Spinal cord (tissue), 10 donors: ENCODE measurements at places on chromosomes 2 and 18.

GRCh38 chr2:224688997-224689396, 27.2 kb downstream of the CCDC195 start:
- DNase-seq = no peak

GRCh38 chr18:32078845-32079244, 12.8 kb upstream of the RNF138 start:
- no peak for DNase-seq

DNA sequence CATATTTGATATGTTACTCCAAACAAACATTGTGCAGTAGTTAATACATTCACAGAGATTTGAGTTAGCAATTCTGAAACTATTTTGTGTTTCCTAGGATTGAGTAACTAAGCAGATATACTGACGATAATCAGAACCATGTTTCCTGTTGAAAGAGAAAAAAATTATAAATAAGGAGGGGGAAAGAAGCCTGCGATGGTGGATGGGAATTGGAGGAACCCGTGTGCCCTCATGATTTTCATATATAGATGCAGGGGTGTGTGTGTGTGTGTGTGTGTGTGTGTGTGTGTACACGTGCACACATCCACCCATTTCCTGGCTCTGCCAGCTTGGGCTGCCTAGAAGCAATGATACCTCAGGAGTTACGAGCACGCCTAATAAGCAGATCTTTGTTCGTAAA, 56.9 kb downstream of the LPIN2 start:
- DNase-seq = no peak

DNA sequence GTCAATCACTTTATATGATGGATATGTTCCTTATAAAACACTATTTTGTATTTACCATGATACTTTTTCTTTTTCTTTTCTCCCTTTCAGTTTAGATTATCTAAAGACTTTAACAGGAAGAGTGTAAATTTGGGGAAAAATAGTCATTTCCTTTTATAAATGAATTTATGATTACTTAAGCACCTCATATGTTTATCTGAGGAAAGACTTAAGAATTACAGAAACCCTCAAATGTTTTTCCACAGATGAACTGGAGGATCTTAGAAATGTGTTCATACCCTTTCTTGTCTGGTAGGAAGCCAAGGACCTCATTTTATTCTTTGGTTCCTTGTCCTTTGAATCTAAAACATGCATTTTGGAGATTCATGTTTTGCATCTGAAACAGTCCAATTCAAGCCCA, 36.7 kb downstream of the MAPRE2 start:
- no peak for DNase-seq

DNA sequence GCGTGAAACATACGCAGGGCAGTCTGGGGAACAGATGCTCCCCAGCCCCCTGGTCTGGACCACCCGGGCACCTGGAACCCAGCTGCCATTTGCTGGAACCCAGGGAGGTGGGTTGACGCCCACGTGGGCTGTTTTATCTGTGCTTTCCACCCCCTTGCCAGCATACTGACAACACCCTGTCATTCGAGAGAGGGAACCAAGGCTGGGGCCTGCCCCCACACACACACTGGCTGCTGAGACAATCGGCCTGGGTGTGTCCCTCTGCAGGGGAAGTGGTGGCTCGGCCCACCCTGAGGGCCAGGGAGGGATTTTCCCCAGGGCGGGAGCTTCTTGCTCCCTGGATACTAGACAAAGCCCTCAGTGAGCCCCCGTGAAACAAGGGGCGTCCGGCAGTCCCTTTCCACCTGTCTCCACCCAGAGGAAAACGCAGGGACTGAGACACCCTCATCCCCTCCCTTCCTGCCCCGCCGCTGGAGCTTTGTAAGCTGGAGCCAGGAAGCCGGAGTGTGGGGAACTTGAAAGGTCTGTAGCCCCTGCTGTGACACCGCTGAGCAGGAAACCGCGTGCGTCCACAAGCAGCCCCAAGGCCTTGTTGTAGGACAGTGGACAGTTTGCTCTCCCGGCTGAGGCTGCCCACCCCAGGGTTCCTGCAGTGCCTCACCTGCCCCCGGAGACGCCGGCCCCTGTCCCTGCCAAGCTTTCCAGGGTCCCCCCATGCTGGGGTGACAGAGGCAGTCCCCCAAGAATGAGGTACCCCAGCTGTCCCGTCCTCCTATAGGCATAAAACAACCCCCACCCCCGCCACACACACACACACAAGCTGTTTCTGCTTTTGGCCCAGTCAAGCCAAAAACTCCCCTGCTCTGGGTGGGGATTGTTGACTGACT, 14.1 kb upstream of the KLF11 start:
- no peak for DNase-seq

DNA sequence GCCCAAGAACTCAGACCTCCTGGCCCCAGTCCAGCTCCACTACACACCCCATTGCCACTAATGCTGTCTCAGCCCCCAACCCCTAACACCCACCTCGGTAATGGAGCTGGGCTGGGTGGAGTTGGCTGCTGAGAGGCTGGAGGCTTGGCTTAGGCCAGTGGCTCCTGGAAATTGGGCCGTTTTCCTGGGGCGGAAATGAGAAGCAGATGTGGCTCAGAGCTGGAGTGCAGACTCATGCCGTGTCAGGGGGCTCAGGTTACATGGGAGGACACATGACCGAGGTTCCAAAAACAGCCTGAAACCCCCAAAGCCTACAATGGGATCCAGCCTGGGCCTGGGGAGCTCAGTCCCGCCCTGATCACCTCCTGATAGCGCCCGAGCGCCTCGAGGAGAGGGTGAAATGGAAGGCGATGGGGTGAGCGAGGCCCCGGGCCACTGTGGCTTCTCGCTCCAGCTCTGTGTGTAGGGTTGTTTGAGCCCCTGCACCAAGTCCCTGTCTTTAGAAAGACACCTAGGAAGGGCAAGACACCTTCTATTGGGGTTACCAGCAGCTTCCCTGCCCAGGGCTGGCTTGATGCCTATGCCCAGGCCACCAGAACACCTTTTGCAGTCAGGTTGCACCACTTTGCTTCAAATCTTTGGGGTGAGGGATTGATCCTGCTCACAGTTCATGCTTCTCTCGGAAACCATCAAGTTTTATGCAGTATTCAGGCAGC, 175.7 kb upstream of the HAAO start:
- no peak for DNase-seq

GRCh38 chr2:191728750-191729624, 51.1 kb downstream of the NABP1 start:
- DNase-seq = peak; percentile 57

DNA sequence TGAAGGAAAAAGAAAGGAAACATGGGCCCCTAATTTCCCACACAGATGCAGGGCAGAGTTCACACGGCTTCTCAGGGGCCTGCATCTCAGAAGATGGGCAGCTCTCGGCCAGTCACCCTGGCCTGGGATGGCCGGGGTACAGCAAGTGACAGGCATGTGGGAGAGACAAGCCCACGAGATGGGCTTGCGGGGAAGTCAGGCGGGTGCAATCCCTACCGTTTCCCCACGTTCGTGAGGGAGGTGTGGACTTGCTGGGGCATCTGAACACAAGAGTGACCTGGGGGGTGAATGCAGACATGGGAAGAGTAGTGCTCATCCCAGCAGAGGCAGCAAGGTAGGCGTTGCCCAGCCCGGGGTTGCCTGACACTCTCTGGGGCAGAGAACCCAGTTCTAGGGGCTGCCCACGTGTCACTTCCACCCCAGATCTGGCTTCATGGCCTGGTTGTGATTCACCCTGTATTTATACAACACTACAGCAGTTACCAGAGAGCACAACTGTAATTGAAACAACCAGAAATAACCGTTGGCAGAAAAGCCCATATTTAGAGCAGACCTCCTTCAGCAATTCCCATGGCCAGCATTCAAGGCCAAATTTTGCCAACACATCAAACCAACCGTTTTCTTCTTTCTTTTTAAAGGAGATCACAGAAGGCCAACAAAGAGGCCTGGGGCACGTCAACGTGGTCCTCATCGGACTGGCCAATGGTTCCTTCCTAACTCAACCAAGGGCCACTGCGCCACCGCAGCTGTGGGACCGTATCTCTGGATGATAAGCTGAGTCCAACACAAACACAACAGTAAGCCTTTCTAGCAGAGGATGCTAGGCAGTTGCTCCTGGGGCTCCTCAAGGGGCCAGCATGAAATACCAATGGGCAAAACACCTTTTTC, 58.4 kb downstream of the PARD6G start:
- DNase-seq = no peak

DNA sequence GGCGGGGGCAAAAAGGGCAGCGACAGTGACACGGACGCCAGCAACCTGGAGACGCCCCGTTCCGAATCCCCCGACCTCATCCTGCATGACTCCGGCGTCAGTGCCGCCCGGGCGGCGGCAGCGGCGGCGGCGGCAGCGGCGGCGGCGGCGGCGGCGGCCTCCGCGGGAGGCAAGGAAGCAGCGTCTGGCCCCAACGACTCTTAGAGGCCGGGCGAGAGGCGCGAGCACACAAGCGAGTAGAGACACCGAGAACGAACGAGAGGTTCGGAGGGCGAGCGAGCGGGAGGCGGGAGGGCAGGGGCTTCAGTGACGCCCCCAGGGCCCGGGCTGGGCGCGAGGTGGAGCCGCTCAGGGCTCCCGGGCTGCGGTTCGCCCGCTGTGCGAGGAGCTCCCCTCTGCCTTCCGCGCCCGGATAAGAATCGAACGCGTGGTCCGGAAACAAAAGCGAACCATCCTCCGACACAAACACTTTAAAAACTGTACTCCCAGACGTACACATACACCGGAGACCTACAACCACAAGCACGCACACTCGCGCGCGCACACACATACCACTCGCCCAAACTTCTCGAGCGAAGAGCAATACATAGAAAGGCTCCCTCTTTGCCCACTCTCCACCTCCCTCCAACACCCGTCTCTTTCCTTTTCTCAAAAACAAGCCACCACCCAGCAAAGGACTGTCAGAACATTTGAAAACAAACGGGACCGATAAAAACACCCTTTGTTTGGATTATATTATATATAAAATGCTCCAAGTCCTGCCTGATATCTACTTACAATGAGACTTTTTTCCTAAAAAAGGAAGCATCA, 2.8 kb downstream of the SP9 start:
- DNase-seq = no peak

GRCh38 chr18:62407660-62408059, 82.5 kb downstream of the TNFRSF11A start:
- no peak for DNase-seq

GRCh38 chr2:18514526-18515461, 45.7 kb downstream of the RDH14 start:
- peak; percentile 68 for DNase-seq

DNA sequence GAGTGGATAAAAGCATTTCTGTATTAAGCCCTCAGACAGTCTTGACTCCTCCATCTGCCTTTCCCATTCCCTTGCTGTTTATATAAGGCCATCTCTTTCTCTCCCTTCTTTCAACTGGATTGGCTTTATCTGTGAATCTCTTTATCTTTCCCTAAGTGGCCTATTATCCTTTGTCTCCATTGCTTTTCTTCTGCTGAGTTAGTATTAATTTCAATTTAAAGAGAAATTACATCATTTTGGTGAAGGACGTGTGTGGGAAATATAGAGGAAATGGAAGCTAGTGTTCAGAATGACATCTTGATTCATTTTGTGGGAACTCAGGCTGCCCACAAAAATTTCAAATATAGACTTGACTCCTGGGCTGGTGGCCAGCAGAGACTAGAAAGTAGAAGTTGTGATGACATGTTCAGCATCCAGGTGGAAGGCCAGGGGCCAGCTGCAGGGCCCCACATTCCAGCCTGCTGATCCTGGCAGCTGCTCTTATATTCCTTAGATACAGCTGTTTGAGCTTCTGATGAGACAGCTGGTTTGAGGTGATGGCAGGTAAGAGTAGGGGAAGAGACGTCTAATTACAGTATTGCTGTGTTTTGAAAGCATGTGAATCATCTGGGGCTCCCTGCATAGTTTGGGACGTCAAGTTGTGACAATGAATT, 52.3 kb downstream of the DIS3L2 start:
- DNase-seq = no peak

DNA sequence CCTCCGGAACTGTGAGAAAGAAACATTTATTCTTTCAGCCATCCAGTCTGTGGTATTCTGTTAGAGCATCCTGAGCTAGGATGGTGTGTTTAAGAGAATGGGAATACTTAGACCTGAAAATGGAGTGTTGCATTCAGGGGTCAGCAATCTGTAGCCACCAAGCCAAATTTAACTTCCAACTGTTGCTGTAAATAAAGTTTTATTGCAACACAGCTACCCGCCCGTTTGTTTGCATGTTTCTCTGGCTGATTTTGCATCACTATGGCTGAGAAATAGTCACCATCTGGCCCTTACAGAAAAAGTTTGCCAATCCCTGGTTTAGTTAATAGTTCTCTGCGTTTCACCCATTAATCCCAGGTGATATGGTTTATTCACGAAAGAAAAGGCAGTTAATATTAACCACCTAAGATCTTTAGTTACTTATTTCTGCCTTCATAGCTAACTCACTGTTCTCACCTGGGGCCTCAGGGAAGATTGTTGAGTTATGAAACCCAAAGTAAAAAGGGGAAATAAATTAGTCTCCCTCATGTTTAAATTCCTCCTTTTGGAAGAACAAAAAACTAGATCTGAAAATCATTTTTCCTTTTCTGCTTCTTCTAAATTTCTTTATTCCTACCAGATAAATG, 9.5 kb upstream of the CYS1 start:
- no peak for DNase-seq

- no peak for DNase-seq
Measured at GRCh38 chr18:11649839-11650238, 39.2 kb upstream of the GNAL start.

- DNase-seq = no peak
Measured at GRCh38 chr2:108605947-108606346, 71.7 kb downstream of the LIMS1 start.

DNA sequence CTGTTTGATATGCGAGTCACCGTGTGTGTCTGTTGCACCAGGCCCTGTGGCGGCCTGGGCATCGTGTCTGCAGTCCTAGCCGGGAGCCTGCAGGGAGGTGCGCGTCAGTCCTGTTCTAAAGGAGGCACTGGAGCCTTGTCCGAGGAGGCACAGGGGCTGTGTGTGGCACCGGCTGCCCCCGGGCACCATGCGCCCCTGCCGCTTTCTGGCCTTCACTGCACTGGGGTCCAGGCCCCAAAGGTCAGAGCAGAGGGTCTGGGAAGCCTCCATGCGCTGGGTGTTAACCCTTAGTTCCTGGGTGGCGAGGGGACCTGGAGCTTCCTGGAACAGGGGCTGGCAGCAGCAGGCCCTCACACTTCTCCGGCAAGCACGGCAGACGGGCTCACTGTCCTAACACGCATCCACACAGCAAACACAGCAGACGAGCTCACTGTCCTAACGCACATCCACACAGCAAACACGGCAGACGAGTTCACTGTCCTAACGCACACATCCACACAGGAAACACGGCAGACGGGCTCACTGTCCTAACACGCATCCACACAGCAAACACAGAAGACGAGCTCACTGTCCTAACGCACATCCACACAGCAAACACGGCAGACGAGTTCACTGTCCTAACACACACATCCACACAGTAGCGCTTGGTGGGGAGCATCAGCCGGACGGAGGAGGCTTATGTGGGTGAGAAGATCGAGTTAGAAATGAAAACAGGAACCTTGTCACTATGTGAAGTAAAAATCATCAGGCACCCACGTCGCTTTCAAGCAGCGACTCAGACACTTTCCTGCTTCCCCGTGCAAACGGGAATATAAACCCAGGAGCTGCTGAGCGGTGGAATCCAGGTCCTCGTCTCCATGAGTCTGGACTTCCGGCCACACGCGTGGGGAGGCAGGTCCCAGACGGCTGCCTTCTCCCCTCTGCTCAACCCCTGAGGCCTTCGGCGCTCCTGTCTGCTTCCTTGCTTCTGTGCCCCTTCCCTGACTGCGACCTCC, 65.3 kb downstream of the TPO start:
- DNase-seq = no peak
